ENCODE measurements at places on chromosomes 16 and 17.

DNA sequence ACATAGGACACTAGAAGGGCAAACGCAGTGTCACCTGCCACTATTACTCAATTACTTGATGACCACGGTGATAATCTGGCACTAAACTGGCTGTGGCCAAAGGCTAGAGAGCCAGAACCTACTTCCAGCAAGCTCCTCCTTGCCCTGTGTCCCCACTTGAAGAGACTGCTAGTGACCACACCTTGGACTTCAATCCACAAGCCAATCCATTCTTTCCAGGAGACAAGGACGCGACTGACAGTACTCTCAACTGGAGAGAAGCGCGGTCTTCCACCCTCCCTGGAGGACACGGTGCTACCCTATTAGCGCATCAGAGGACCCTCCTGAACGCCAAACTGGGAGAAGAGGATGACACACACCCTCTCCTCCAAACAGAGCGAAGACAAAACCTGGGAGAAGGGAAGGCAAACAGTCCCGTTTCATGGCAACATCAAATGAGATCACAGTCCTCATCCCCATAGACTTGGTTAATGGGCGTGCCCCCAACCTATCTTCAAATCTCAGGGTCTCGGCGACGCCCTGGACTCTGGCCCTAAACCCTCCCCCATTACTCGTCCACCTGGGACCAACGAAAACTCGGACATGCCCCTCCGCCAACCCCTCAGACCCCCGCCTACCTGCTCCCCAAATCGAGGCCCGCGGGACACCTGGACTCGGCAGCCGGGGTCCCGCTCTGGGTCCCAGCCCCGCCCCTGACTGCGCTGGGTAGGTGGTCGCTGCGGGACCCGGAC, 508 bp downstream of the FLCN start:
- DNase-seq, result no peak

GRCh38 chr17:40203131-40203530, 16.0 kb upstream of the WIPF2 start:
- no peak for DNase-seq

DNA sequence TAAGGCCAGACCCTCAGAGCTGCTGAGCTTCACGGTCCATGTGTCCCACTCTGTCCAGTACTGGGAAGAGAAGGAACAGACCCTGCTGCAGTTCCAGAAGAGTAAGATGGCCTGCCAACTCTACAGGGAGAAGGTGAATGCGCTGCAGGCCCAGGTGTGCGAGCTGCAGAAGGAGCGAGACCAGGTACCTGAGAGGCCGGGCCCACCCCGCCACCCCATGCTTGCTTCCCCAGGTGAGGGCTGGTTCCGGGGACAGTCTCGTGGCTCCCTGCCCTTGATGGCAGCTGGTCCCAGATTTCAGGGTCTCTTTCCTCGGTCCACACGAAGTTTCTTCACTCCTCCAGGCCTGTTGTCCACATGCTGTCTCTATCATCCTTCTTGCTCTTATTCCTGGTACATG, 20.9 kb downstream of the CARD14 start:
- DNase-seq, result no peak

- no peak for DNase-seq
Observed at GRCh38 chr16:7334801-7335560, 2.3 kb downstream of the RBFOX1 start.

GRCh38 chr16:57986196-57986595, 14.3 kb downstream of the ZNF319 start:
- no peak for DNase-seq

DNA sequence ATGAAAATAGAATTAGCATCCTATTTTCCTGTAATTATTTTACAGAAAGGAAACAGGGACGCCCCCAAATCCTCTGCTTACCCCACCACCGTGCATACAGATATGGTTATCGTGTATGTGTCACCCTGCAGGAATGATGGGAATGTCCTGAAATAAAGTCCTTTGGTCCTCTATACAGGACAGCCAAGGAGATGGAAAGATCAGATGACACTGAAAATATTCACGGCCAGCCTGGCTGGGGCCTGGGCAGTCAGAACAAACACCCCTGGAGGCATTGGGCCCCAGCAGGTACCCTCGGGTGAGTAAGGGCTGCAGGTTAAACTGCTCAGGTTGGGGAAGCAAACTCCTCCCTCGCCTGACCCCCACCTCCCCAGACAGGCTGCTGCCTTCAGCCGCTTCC, 368.0 kb downstream of the FOXL1 start:
- no peak for DNase-seq

GRCh38 chr17:83187782-83188311, 108.4 kb downstream of the METRNL start:
- no peak for DNase-seq

DNA sequence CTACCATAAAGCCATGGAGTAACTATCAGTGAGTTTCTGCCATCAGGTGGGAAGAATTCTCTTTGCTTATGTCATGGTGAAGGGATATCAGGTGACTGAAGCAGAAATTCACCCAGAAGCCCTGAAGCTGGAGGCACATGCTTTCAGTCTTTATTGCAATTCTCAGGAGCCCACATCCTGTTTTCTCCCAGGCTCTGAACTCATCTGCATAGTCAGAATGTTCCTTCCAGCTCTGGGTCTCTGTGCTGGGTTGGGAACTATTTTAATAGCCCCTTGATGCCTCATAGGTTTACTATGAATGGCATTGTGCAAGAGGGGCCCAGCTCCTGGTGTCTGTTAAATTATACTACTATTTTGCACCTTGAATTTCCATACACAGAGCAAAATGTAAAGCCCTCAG, 198.4 kb upstream of the SOX9 start:
- no peak for DNase-seq

- DNase-seq, result no peak
Observed at GRCh38 chr17:10984220-10984619, 146.3 kb upstream of the PIRT start.

- no peak for DNase-seq
Observed at GRCh38 chr17:38401459-38401858, 26.8 kb upstream of the ARHGAP23 start.

DNA sequence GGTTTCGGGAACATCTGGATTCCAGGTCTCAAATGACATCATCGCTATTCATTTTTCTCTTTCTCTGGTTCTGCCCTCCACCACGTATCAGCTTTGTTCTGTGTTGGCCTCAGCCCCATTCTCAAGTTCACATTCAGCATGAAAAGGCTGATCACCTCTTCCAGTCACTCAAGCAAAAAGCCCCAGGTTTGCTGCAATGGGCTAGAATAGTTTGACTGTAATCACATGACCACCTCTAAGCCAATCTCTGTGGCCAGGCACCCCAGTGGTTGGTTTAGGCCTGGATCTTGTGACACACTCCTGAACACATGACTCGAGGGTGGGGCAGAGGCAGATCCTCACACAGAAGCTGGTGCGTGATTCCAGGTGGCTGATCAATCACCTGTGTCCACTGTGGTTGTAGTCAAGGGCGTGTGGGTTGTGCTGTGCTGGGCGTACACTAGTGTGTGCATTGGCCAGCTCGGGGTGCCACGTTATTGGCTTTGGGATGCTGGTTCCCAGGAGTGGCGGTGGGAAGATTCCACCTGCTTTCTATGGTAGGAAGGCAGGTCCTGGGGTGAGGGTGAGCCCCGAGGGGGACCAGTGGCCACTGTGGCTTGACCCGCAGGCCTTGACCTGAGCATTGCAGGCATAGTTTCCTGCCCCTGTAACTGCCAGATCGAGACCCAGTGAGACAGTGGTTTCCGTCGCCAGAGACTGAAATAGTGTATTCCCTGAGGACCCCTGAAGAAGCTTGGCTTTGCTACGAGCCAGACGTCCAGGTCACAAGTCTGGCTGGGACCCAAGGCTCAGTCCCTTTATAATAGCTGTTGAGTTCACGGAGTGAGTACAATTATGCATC, 12.0 kb downstream of the EEF2K start:
- DNase-seq, result no peak

- no peak for DNase-seq
Observed at GRCh38 chr17:50198026-50198669, 3.3 kb downstream of the COL1A1 start.

DNA sequence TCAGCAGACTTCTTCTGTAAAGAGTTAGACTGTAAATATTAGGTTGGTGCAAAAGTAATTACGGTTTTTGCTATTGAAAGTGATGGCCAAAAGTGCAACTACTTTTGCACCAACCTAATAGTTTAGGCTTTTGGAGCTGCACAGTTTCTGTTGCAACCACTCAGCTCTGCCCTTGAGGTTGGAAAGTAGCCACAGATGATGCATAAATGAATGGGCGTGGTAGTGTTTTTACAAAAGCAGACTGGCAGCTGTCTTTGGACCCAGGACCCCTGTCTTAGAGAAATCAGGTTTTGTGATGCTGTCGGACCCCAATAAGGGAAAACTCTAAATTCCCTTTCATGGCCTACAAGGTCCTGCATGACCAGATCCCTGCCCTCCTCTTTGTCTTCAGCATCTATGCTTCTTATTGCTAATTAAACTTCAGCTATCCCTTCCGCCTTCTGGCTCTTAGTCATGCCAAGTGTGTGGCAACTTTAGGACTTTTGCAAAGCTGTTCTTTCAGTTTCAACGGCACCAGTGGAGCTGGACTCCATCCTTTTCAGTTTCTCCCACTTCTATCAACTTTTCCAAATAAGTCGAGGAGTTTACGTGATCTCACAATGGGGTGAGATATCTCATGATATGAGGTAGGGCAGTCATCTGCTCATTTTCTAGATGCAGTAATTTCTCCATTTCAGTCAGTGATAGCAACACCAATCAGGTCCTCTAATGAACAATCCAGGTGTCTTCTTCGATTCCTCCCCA, 232.3 kb downstream of the XYLT1 start:
- DNase-seq, result no peak

DNA sequence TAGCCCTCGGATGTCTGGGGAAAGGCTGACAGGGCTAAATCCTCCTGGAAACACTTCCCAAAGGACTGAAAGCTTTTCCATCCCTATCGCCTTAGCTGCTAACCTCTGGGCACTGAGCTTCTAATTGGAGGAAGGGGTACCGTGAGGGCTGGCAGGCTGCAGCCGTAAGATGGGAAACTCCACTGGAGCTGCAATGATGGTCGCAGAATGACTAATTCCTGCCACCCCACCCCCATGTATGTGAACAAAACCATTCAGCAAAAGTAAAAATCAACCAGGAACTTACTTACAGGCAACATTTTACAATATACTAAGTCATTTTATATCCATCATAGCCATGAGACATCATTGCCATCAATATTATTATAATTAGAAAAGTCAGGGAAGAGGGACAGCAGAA, 133.3 kb downstream of the ABCC12 start:
- no peak for DNase-seq

- no peak for DNase-seq
Observed at GRCh38 chr16:20300312-20301097, 26.8 kb downstream of the GP2 start.

GRCh38 chr16:28162326-28162877, 49.4 kb downstream of the XPO6 start:
- no peak for DNase-seq

DNA sequence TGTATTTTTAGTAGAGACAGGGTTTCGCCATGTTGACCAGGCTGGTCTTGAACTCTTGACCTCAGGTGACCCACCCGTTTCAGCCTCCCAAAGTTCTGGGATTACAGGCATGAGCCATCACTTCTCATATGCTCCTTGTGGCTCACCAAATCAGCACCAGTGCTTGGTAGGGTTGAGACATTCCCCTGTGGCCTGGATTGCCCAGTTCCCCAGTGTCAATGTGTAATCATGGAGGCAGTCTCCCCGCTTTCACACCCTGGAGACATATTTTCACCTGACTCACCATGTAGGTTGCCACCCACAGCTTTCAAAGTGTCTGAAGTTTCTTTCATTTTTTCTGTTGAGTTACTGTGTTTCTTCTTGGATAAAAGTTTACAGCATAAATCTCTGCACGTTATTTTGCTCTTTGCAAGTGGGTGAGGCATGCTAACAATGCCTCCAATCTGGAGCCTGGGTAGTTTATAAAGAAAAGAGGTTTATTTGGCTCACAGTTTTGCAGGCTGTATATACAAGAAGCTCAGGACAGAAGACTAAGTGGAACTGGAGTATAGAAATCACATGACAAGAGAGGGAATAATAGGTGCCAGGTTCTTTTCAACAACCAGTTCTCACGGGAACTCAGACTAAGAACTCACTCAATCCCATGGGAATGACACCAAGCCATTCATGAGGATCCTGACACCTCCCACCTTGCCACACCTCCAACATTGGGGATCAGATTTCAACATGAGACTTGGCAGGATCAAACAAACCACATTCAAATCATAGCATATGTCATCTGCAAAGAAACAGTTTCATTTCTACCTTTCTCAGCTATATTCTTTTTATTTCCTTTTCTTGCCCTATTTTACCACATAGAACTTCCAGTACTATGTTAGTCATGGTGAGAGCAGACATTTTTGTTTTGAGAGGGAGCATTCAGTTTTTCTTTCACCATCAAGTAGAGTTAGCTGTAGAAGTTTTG, 113.2 kb downstream of the PHKB start:
- peak; percentile 50 for DNase-seq

DNA sequence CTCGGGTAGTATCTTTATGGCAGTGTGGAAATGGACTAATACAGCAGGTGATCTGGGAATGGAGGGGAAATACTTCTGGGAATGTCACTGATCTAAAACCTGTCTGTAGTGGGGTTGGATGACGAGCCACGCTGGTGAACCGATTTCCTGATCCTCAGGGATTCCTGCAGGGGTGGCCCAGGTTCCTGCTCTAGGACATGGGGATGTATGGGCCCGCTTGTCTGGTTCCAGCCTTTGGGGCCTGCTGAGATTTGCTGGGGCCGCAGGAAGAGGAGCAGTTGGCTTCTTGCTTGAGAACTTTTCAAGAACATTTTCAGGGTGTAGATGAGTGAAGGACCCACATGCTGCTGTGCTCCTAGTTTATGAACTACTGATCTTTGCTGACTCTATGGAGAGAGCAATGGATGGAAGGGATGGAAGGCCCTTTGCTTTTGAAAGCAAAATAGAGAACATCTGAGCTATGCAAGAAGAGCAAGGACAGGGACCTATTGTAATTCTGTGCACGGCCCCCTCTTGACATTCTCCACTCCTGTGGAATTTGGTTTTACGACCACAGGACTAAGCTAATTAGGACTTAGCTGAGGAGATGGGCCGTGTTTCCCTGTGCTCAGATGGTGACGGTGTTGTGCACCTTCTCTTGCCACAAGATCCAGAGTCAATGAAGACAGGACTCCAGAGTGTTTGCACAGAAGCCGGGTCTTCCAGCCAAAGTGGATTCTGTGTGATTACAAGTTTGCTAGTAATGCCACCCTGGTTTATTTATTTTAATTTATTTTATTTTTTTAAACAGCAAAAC, 90.5 kb downstream of the SEC14L1 start:
- no peak for DNase-seq

- peak; percentile 26 for DNase-seq
Observed at GRCh38 chr17:66386498-66387351, 84.3 kb downstream of the PRKCA start.

DNA sequence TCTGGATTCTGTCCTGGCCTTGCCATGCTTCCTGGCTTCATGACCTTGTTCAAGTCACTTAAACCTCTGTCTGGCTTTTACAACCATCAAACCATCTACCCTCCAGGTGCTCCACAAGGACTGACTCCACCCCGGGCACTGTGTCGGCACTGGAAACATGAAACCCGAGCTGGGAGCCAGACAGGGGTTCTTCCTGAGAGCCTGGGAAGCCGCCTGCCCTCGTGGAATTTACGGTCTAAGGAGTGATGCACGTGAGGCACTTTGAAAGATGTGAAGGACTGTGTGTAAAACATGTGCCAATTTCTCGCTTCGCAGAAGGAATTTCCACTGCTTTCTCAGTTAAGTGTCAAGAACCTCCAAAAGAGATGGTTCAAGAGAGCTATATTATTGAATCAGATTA, 11.6 kb downstream of the CDK5R1 start:
- no peak for DNase-seq

GRCh38 chr16:27639561-27640276, 89.8 kb downstream of the KATNIP start:
- DNase-seq, result no peak

- DNase-seq, result no peak
Observed at GRCh38 chr16:2482249-2482648, 7.3 kb downstream of the TBC1D24 start.

- no peak for DNase-seq
Observed at GRCh38 chr16:77037696-77038347, 153.2 kb upstream of the MON1B start.
